ENCODE measurements at places on chromosomes 11 and 22. TPM values are rescaled to one million over a fixed set of nuclear protein-coding genes. Genes with fewer than 3 reads are reported as not detected.

- DNase-seq = no peak
- no peaks in the 10 kb centered on the region for H3K36me3 ChIP-seq
- no peak overlapping the region for H3K4me3 ChIP-seq
- H3K27me3 ChIP-seq = no peaks in the 10 kb centered on the region
Observed at GRCh38 chr22:25636323-25636722, 71.8 kb downstream of the GRK3 start.

GRCh38 chr11:86303257-86303656, 1.2 kb downstream of the HIKESHI start:
- no peak for DNase-seq
- H3K4me3 ChIP-seq = no peak overlapping the region
- peaks cover 6% of the 10 kb centered on the region for H3K4me1 ChIP-seq
- H3K27me3 ChIP-seq = no peaks in the 10 kb centered on the region
- no peak overlapping the region for H3K27ac ChIP-seq

GRCh38 chr11:28860893-28861292, 752.7 kb downstream of the METTL15 start:
- DNase-seq = no peak
- H3K27ac ChIP-seq = no peak overlapping the region
- no peaks in the 10 kb centered on the region for H3K36me3 ChIP-seq

- DNase-seq = no peak
- no peak overlapping the region for H3K27ac ChIP-seq
- H3K27me3 ChIP-seq = peaks cover 16% of the 10 kb centered on the region
- H3K4me3 ChIP-seq = no peak overlapping the region
- no peaks in the 10 kb centered on the region for H3K36me3 ChIP-seq
Observed at GRCh38 chr11:134276396-134277182, 410 bp downstream of the GLB1L3 start.

GRCh38 chr11:101718402-101718801, 134.6 kb upstream of the TRPC6 start:
- no peaks in the 10 kb centered on the region for H3K36me3 ChIP-seq
- no peaks in the 10 kb centered on the region for H3K4me1 ChIP-seq
- H3K27ac ChIP-seq = no peak overlapping the region
- H3K4me3 ChIP-seq = no peak overlapping the region
- H3K27me3 ChIP-seq = no peaks in the 10 kb centered on the region

- DNase-seq = no peak
- peaks cover 22% of the 10 kb centered on the region for H3K4me1 ChIP-seq
- H3K36me3 ChIP-seq = no peaks in the 10 kb centered on the region
Observed at GRCh38 chr22:42375982-42376381, 56.2 kb downstream of the NFAM1 start.

- no peaks in the 10 kb centered on the region for H3K4me1 ChIP-seq
- no peak for DNase-seq
- no peak overlapping the region for H3K27ac ChIP-seq
- H3K27me3 ChIP-seq = no peaks in the 10 kb centered on the region
Observed at GRCh38 chr11:47207459-47207858, 7.3 kb upstream of the DDB2 start.

GRCh38 chr11:123265951-123266350, 70.9 kb upstream of the CLMP start:
- no peaks in the 10 kb centered on the region for H3K27me3 ChIP-seq
- DNase-seq = no peak
- H3K4me1 ChIP-seq = peaks cover 5% of the 10 kb centered on the region
- no peaks in the 10 kb centered on the region for H3K36me3 ChIP-seq
- H3K27ac ChIP-seq = no peak overlapping the region

YIF1A gene
- total RNA-seq = 168 TPM

DNA sequence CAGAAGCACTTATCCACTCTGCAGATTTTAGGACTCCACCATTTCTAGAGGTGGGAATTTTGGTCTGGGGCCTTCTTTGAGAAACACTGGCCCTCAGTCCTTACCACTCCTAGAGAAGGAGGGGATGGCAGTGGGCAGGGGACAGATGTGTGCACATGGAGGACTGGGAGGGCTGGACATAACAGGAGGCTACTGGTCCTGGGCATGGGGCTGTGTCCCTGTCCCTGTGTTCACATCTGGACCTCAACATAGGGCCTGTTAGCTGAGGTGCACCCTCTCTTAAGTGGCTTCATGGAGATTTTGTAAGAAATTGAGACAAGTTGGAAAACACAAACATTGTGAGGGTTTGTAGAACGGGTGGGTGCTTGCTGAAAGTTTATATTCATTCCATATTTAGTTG, 103.4 kb downstream of the ATXN10 start:
- H3K27ac ChIP-seq = no peak overlapping the region
- no peaks in the 10 kb centered on the region for H3K36me3 ChIP-seq
- no peaks in the 10 kb centered on the region for H3K27me3 ChIP-seq
- H3K4me3 ChIP-seq = no peak overlapping the region
- no peaks in the 10 kb centered on the region for H3K4me1 ChIP-seq
